ENCODE measurements at places on chromosomes 16 and 17. TPM values are rescaled to one million over a fixed set of nuclear protein-coding genes. Genes with fewer than 3 reads are reported as not detected.

DNA sequence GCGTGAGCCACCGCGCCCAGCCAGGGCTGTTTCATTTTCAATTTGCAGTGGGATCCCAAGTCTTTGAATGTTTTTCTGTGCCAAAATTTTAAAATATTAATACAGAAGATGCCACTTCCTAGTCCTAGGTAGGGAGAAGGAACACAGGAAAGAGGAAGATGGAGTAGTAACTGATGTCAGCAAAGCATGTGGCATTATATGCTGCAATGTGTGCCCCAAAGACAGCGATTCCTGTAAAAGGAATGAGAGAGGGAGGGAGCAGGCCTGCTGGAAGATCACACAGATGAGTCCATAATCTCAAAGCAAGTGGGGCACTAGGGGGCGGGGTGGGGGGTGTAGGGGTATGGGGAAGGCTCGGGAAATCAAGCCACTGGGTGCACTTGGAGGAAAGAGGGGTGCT, 23.4 kb upstream of the SSTR2 start:
- no peak for DNase-seq

DNA sequence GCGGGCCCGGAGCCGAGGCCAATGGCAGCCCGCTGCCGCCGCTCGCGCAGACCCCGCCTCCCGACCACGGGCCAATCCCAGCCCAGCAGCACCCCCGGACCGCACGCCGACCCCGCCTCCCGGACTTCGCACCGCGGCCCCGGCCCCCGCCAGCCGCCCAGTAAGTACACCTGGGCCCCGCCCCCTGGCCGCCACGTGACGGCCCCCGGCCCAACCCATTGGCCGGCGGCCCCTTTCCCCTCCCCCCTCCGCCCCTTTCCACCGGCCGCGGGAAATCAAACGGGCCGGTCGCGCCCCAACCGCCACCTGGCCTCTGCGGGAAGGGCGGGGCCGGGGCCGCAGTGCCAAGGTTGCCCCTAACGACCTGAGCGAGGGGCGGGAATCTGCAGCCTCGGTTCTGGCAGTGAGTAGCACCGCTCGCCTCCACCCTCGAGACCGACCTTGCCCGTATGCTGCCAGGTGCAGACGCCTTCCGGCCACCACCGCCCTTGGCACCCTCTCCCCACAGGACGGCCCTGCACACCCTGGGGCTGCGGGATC, at the start of gene YBX2:
Gene YBX2 (minus strand): TSS at position 26 of the 540 bp plus-strand sequence. CDS start 139 bp downstream, outside the sequence.
- peak; percentile 95 for DNase-seq

Gene PPP1R27
- 0.93 TPM for total RNA-seq

- no peak for DNase-seq
Measured at GRCh38 chr17:75602644-75603043, 15.0 kb downstream of the MYO15B start.

- peak; percentile 92 for DNase-seq
Measured at GRCh38 chr16:75244844-75245758, 6.3 kb downstream of the BCAR1 start.

Gene PRAC2
- total RNA-seq, result not detected

Gene ABCC12
- total RNA-seq, result not detected

GRCh38 chr17:78771758-78772382, 10.2 kb downstream of the CYTH1 start:
- DNase-seq, result no peak

DNA sequence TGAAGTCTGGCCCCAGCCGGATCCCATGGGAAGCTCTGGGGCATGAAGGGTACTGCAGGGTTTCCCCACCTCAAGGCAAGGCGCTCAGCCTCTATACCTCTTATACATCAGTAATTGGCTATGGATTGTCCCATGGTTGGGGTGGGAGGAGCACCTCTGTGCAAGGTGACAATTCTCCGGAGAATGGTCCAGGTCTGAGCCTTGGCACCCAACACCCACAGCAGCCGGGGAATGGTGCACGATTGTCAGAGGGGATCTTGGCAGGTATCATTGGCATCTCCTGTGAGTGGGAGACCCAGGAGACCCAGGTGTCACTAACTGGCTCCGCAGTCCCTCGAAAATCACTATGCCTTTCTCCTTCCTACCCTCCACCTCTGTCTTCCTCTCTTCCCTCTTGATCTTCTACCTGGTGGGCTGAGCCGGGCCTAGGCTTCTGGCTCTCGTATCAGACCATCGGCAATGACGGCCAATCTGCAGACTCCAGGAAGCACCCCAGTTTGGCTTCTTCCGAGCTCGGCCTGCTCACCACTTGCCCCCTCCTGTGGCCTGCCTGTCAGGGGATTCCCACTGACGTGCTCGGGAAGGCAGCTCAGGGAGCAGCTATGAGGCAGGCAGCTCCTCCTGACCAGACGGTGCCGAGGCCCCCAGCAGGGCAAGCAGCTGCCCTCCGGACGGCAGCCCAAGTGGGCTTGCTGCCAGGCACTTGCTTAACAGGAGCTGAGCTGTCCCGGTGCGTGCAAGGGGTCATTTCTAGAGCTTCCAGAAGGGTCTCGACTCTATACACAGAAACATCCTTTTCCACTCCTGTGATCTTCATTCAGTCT, 10.0 kb upstream of the CALB2 start:
- DNase-seq, result no peak

GRCh38 chr17:66720027-66720426, 114.9 kb upstream of the CACNG5 start:
- no peak for DNase-seq

Gene CLUH
- total RNA-seq, result 164 TPM

Gene KLHL10
- total RNA-seq, result not detected

Gene RNF112
- not detected for total RNA-seq

GRCh38 chr17:61619493-61619892, 28.5 kb upstream of the NACA2 start:
- DNase-seq, result no peak

GRCh38 chr17:6831661-6832263, at the start of gene TEKT1:
TSS of gene TEKT1 (minus strand) at chr17:6831729. CDS start at chr17:6830376, 1,353 bp downstream.
- peak; percentile 79 for DNase-seq

Gene PIK3R5
- total RNA-seq, result not detected

Gene KRTAP16-1
- total RNA-seq, result not detected

DNA sequence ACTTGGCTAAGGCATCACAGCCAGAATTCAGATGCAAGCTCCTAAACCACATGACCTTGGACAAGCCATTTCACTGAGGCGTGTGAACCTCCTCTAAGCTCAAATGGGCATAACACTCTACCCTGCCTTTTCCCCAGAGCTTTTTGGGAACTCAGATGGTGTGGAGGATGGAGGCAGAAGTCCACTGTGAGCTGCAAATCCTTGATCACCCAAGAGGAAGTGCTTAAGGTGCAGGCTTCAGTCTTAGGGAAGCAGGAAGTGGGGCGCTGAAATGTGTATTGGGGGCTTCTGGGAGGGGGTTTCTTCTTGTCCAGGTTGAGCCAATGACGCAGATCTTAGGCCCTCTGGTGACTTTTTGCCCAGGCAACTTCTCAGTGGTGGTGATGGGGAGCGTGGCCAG, 12.9 kb downstream of the CIITA start:
- DNase-seq, result no peak

Gene MPO
- 0.23 TPM for total RNA-seq

- DNase-seq, result peak; percentile 52
Measured at GRCh38 chr17:73827627-73828291, 183.5 kb upstream of the SDK2 start.

Gene SNF8
- 457 TPM for total RNA-seq

GRCh38 chr16:54673313-54673712, 257.4 kb upstream of the IRX5 start:
- DNase-seq, result no peak

GRCh38 chr16:86571530-86571915, 4.9 kb downstream of the FOXC2 start:
- no peak for DNase-seq

DNA sequence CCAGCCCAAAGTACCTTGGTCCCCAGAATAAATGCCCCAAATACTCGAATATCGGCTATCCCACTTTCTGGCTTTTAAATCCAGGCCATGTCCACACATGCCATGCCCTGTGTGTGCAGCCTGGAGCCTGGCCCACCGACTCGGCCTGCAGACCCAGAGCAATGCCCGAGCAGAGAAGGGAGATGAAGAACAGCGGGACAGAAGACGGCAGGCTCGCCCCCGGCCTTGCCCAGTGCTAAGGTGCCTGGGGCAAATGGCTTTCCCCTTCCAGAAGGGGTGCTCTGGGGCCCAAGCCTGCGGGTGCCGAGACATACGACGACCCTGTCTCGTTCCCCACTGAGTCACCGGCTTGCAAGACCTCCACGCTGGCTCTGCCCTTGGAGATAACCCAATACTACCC, 8.0 kb downstream of the CLUH start:
- DNase-seq, result no peak

DNA sequence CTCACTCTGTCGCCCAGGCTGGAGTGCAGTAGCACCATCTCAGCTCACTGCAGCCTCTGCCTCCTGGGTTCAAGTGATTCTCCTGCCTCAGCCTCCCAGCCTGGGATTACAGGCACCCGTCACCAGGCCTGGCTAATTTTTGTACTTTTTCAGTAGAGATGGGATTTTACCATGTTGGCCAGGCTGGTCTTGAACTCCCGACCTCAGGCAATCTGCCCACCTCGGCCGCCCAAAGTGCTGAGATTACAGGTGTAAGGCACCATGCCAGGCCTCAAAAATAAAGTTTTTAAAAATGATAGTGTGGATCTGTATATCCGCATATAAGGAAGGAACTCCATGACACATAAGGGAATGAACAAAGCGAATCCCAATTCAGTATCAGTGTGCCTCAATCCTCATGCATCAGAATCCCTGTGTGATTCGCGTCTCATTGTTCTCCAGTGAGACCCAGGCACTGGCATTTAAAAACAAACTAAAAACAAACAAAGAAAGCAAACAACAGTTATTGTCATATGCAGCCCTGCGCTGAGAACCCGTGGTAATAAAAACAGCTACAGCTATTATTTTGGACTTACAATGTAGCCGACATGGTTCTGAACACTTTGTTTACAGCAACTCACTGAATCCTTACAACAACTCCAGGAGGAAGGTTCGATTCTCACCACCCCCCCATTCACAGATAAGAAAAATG, 54.1 kb upstream of the CREBBP start:
- DNase-seq, result no peak

DNA sequence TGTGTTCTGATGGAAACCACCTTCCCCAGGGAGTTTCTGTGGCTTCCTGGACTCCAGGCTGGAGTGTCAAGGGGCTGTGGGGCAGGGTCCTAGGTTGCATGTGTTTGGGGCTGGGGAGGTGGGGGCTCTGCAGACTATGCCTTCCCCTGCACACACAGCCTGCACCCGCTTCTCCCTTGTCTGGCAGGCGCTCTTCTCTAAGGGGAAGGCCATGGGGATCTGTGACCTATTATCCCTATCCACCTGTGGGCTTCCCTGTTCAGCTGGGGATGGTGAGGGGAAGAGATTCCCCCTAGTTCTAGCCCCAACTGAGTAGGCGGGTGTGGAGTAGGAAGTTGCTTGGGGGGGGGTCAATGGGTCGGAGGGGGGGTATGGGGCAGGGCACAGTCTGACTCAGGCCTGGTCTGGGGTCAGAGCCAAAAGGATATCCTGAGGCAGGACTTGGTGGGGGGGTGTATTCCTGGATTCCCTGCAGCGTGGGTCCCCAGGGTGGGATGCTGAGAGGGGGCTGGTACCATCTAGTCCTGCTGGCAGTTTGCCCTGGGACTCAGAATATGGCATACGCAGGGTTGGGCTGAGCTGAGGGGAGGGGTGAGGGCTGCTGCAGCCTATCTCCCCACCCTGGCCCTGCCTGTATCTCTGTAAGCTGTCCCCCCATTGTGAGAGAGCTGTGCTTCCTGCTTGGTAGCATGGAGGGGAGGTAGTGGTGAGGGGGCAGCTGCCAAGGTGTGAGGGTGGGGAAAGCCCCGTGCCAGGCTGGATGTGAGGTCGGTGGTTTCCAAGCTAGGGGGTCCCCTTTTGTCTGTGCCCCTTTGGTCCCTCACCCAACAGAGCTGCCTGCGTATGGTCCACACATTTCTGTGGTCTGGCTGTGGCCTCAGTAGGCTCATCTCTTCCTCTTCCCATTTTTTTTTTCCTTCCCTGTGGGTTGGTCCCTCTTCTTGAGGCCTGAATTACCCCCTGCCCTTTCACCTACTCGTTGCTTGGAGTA, 14.7 kb downstream of the RARA start:
- DNase-seq, result no peak

GRCh38 chr16:84228256-84228838, 11.5 kb downstream of the KCNG4 start:
- peak; percentile 56 for DNase-seq

Gene TAT
- not detected for total RNA-seq

Gene SAT2
- total RNA-seq, result 33.0 TPM

DNA sequence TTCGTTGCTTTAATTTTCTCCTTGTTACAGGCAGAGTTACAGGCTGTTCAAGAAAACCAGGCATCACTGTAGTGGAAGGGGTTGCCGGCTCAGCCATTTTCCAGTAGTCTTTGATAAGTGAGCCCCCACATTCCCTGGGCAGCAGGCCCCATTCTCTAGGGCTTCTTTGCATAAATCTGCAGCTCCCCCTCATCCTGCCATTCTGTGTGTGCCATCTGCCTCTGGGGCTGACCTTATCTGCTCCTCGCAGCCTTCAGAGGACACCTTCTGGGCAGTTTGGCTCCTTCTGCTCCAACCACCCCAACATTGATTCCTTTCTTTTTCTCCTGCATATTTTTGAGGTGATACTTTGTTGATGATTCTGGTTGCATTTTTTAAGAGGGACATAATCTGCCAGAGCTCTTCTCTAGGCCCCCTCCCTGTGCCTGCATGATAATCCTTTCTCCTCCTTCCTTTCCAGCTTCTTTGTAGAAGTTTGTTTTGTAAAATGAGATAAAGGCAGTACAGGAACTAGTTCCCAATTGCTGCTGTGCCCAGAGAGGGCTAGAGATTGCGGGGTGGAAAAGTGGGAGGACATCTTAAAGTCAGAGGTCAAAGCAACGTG, 17.1 kb downstream of the RND2 start:
- no peak for DNase-seq

DNA sequence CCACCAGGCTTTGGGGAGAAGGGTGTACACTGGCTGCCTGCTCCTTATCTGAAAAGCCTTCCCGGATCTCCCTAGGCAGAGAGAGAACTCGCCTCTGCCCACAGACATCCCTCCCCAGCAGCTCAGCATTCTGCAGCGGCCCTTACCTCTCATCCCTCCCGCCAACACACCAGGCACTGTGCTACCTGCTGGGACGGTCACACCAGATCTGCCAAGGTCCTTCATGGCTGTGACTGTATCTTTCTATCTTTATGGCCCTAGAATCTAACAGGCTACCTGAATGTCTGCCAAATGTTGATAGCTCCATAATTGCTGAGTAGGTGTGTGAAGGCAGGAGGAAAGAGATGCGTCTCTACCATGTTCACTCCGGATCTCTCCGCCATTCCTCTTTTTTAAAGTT, 7.9 kb downstream of the TSNAXIP1 start:
- DNase-seq, result no peak

GRCh38 chr17:79803997-79804855, 7.3 kb upstream of the CBX8 start:
- peak; percentile 80 for DNase-seq

Gene RNF135
- not detected for total RNA-seq

DNA sequence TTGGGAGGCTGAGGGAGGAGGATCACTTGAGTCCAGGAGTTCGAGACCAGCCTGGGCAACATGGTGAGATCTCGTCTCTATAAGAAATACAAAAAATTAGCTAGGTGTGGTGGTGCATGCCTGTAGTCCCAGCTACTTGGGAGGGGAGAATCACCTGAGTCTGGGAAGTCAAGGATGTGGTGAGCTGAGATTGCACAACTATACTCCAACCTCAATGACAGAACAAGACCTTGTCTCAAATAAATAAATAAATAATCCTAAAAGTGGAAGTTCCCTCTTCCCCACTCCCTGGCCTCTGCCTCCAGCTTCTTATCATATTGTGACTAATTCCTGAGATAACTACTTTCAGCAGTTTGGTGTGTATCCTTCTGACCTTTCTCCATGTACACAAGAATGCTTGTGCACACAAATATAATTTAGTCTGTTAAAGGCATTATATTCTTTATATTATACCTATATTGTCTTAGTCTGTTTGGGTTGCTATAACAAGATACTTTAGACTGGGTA, 23.5 kb upstream of the DNAJA2 start:
- no peak for DNase-seq

All from Caco-2 (cell line).